ENCODE measurements at places on chromosomes 4 and X.

GRCh38 chr4:172390331-172390730, 577.1 kb downstream of the GALNTL6 start:
- DNase-seq = no peak

GRCh38 chr4:54709400-54709799, 51.6 kb downstream of the KIT start:
- DNase-seq = peak; percentile 78

GRCh38 chr4:143127621-143128020, 57.1 kb upstream of the USP38 start:
- DNase-seq = no peak

DNA sequence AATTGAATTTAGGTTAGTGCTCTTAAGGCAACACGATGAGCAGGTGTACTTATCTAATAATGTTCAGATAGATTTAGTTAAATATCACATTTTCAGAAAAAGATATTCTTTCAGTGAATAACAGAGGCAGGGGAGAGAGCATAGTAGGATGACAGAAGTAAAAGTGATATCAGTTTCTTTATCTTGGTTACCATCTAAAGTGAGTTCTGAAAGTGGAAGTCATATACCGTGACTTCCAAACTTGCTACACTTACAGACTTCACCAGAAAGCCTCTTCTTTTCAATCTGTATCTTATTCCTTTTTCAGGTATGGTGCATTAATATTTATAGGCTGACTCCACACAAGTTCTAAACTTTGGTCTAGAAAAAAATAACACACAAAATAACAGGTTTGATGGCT, 124.9 kb downstream of the POU4F2 start:
- DNase-seq = no peak

GRCh38 chr4:143700416-143701352, at the start of gene FREM3:
TSS of gene FREM3 (minus strand) at chr4:143700675. CDS start at chr4:143700675, 0 bp downstream.
- peak; percentile 11 for DNase-seq

Data from hematopoietic multipotent progenitor cell treated with erythropoietin and hydrocortisone succinate and interleukin-3 and kit ligand, for 6 days (in vitro differentiated cells).